ENCODE measurements at places on chromosomes 11 and 22.

DNA sequence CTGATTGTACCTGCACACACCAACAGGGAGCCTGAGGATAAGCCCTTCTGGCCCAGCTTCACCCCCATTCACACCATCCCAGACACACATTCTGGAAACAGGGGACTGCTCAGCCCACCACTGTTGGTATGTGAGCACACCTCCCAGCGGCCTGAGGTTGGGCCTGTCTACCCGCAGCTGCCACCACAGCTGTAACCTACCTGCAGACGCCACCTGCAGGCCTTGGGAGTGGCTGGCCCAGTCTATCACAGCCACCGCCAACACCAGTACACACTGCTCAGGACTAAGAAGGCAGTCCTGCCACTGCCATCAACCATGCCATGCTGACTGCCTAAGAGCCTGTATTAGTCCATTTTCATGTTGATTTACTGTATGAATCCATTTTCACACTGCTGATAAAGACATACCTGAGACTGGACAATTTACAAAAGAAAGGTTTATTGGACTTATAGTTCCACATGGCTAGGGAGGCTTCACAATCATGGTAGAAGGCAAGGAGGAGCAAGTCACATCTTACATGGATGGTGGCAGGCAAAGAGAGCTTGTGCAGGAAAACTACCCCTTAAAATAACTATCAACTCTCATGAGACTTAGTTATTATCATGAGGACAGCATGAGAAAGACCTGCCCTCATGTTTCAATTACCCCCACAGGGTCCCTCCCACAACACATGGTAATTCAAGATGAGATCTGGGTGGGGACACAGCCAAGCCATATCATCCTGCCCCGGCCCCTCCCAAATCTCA is 30.6 kb downstream of the RSF1 start:
- DNase-seq = no peak

DNA sequence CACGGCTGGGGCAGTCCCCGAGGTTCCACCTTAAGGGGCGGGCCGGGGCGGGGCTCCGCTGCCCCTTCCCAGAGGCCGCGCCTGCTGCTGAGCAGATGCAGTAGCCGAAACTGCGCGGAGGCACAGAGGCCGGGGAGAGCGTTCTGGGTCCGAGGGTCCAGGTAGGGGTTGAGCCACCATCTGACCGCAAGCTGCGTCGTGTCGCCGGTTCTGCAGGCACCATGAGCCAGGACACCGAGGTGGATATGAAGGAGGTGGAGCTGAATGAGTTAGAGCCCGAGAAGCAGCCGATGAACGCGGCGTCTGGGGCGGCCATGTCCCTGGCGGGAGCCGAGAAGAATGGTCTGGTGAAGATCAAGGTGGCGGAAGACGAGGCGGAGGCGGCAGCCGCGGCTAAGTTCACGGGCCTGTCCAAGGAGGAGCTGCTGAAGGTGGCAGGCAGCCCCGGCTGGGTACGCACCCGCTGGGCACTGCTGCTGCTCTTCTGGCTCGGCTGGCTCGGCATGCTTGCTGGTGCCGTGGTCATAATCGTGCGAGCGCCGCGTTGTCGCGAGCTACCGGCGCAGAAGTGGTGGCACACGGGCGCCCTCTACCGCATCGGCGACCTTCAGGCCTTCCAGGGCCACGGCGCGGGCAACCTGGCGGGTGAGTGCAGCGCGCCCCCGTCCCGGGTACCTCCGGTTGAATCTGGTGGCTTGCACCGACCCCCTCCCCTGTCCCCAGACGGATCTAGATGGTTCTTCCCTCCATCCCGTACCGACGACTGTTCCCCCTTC is at the start of gene SLC3A2:
Gene SLC3A2, plus strand, starts transcription at position 94 of the 776 bp plus-strand sequence. Its CDS starts 128 bp downstream, at position 222.
- peak; percentile 83 for DNase-seq

- DNase-seq = no peak
Measured at GRCh38 chr22:19879992-19880785, 25.5 kb upstream of the GNB1L start.

- DNase-seq = no peak
Measured at GRCh38 chr22:49320714-49321476, 506.8 kb downstream of the BRD1 start.

- no peak for DNase-seq
Measured at GRCh38 chr11:118785362-118785761, 5.6 kb downstream of the DDX6 start.

DNA sequence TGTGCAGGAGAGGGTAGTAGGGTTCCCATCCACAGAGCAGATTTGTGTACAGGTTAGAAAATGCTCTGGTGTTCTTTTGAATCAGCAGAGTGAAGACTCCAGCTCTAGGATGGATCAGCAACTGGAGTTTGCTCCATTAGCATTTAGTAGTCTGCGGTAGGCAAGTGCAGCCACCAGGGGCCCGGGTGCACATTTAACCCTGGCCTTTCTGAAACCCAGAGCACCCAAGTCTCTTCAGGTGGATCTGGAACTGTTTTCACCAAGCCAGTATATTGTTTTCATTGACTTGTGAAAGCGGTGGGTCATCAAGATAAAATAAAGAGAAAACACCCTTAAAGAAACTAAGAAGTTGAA is 100.8 kb upstream of the CLPB start:
- DNase-seq = no peak

DNA sequence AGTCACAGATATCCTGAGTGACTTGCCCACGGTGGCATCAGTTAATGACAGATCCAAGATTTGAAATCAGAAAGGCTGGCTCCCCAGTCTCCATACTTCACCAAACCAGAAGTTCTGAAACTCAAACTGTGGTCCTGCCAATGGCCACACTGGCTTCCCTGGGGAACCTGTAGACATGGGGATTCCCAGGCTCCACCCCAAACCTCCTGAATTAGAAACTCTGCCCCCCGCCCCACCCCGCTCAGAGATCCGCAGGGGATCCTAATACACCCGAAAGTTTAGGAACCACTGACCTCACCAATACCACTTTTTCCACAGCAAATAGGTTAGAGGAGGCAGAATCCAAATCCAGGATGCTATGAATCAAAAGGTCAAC is 15.3 kb downstream of the RTN4RL2 start:
- no peak for DNase-seq

DNA sequence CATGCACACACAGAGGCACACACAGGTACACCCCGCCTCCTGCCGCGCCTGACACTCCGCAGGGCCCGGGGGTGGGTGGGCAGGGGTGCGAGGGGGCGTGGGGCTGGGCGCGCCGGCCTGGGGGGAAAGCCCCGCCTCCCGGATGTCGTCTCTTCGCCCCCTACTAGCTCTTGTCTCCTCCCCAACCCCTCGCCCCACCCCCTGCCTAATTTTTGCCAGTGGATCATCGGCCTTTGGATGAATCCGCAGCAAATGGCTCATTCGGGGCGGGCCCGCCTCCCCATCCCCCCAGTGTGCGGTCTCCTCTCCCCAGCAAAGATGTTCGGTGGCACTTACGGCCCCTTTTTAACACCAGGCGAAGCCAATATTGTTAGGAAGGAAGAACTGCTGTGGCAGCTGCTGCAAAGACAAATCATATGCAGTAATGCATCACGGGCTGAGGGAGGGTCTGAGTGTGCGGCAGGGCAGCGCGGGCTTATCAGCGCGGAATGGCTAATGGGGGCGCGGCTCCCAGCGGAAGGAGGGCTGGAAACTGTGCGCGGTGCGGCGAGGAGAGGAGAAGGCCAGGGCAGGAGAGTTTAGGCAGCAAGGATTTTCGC is 13.4 kb upstream of the NECTIN1 start:
- no peak for DNase-seq

- no peak for DNase-seq
Measured at GRCh38 chr11:106187860-106188456, 110.5 kb downstream of the AASDHPPT start.
